Esophagus squamous epithelium (tissue), 5 donors: ENCODE measurements at places on chromosomes 6 and 20. TPM values are rescaled to one million over a fixed set of nuclear protein-coding genes. Genes with fewer than 3 reads are reported as not detected.

The OSTM1 gene
- 15.6 TPM for total RNA-seq

DNA sequence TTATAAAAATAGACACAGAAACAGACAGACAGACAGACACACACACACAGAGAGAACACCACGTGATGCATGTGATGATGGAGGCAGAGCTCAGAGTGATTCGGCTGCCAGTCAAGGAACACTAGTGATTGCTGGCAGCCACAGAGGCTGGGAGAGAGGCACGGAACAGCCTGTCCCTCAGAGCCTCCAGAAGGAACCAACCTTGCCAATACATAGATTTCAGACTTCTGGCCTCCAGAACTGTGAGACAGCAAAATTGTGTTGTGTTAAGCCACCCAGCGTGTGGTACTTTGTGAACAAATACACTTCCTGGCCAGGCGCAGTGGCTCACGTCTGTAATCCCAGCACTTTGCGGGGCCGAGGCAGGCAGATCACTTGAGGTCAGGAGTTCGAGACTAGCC is 9.5 kb upstream of the PARD6B start:
- no peaks in the 10 kb centered on the region for H3K36me3 ChIP-seq
- H3K27ac ChIP-seq: peak overlapping the region; percentile 21
- no peaks in the 10 kb centered on the region for H3K27me3 ChIP-seq
- H3K4me1 ChIP-seq: peaks cover 43% of the 10 kb centered on the region

- H3K27me3 ChIP-seq: no peaks in the 10 kb centered on the region
- peak overlapping the region; percentile 93 for H3K4me3 ChIP-seq
- peak overlapping the region; percentile 98 for H3K27ac ChIP-seq
- H3K36me3 ChIP-seq: peaks cover 11% of the 10 kb centered on the region
- no peak for DNase-seq
- H3K4me1 ChIP-seq: peaks cover 92% of the 10 kb centered on the region
Measured at GRCh38 chr20:62364911-62365736, 2.0 kb downstream of the LAMA5 start.

GRCh38 chr20:24585796-24586522 is 116.5 kb downstream of the SYNDIG1 start:
- no peak overlapping the region for H3K4me3 ChIP-seq
- no peaks in the 10 kb centered on the region for H3K36me3 ChIP-seq
- no peak overlapping the region for H3K27ac ChIP-seq
- no peaks in the 10 kb centered on the region for H3K4me1 ChIP-seq

DNA sequence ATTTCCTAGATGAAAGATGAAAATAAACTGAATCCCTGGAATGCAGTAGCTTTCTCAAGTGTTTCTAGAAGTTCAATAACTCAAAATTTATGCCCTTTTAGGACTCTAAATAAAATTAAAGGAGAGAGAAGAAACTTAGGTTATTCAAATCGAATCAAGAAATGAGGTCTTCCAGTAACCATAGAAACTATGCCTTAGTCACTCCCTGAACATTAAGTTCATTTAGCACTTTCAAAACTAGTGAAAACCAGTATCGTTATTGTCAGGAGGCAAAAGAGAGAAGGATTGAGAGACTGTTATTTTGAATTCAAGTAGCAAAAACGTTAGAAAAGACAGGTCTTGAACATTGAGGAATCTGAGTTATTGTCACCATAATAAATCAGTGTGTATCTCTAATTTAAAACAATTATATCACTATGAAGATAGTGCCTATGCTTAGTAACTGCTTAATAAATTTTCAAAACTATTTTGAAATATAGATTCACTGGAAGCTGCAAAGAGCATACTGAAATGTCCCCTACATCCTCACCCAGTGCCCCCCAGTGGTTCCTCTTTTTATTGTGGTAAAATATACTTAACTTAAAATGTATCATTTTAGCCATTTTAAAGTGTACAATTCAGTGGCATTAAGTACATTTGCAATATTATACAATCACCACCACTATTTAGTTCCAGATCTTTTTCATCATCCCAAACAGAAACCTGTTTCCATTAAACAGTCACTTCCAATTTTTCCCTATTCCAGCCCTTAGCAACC is 4.6 kb downstream of the RPP21 start:
- DNase-seq: no peak
- no peak overlapping the region for H3K27ac ChIP-seq
- H3K4me1 ChIP-seq: peaks cover 14% of the 10 kb centered on the region

The MAFB gene
- 36.2 TPM for total RNA-seq

DNA sequence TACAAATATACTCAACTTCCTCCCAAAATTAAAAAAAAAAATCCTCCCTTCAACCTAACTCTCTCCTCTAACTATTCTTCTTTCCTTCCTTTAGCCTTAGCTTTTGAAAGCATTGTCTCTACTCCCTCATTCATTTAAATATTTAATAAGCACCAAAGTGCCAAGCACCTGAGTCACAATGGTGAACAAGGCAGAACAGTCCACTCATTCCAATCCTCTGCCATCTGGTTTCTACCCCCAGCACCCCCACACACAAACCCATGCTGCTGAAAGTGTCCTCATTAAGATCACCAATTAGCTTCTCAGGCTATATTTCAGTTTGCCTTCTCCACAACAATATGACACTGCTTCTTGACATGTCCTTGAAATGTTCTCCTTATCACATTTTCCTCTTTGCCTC is 76.3 kb downstream of the DTNBP1 start:
- H3K27me3 ChIP-seq: no peaks in the 10 kb centered on the region
- no peak overlapping the region for H3K27ac ChIP-seq
- DNase-seq: no peak
- no peaks in the 10 kb centered on the region for H3K4me1 ChIP-seq
- no peaks in the 10 kb centered on the region for H3K36me3 ChIP-seq
- H3K4me3 ChIP-seq: no peak overlapping the region

- no peak overlapping the region for H3K27ac ChIP-seq
- no peaks in the 10 kb centered on the region for H3K27me3 ChIP-seq
- no peak for DNase-seq
- H3K4me3 ChIP-seq: no peak overlapping the region
- no peaks in the 10 kb centered on the region for H3K36me3 ChIP-seq
Measured at GRCh38 chr6:1495344-1495743, 106.0 kb downstream of the FOXF2 start.

DNA sequence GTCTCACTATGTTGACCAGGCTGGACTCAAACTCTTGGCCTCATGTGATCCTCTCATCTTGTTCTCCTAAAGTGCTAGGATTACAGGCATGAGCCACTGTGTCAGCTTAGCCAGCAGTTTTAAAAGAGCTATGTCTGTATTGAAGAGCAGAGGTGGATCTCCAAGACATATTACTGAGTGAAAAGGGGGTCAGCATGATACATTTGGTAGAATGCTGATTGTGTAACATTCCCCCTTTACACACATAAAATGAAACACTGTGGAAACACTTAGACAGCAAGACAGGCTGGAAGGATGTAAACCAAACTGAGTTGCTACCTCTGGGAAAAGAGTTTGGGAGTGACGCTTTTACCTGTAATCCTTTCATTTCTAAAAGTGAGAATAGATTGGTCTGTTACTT is 1.7 kb upstream of the RIPOR3 start:
- DNase-seq: no peak
- no peaks in the 10 kb centered on the region for H3K36me3 ChIP-seq
- H3K27ac ChIP-seq: peak overlapping the region; percentile 66

GRCh38 chr6:9789201-9789600 is 625.7 kb downstream of the TFAP2A start:
- no peak for DNase-seq
- no peaks in the 10 kb centered on the region for H3K27me3 ChIP-seq
- H3K36me3 ChIP-seq: no peaks in the 10 kb centered on the region
- no peak overlapping the region for H3K4me3 ChIP-seq
- H3K27ac ChIP-seq: no peak overlapping the region
- no peaks in the 10 kb centered on the region for H3K4me1 ChIP-seq
